ENCODE measurements at places on chromosomes 3 and 15. TPM values are rescaled to one million over a fixed set of nuclear protein-coding genes. Genes with fewer than 3 reads are reported as not detected.

- H3K27me3 ChIP-seq = no peaks in the 10 kb centered on the region
- no peaks in the 10 kb centered on the region for H3K36me3 ChIP-seq
- H3K4me1 ChIP-seq = no peaks in the 10 kb centered on the region
- H3K4me3 ChIP-seq = no peak overlapping the region
- H3K27ac ChIP-seq = no peak overlapping the region
Observed at GRCh38 chr15:98440917-98441316, 207.4 kb upstream of the IGF1R start.

Gene SLC28A1
- total RNA-seq = 0.18 TPM

GRCh38 chr3:66095295-66096001, 56.7 kb upstream of the MAGI1 start:
- no peaks in the 10 kb centered on the region for H3K27me3 ChIP-seq
- no peak overlapping the region for H3K4me3 ChIP-seq
- no peaks in the 10 kb centered on the region for H3K4me1 ChIP-seq
- no peak overlapping the region for H3K27ac ChIP-seq
- no peaks in the 10 kb centered on the region for H3K36me3 ChIP-seq
- no peak for DNase-seq

GRCh38 chr15:90211440-90212143, 10.5 kb downstream of the SEMA4B start:
- H3K36me3 ChIP-seq = peaks cover 11% of the 10 kb centered on the region
- no peaks in the 10 kb centered on the region for H3K27me3 ChIP-seq
- peak overlapping the region; percentile 37 for H3K27ac ChIP-seq
- no peak for DNase-seq
- H3K4me1 ChIP-seq = peaks cover 34% of the 10 kb centered on the region

DNA sequence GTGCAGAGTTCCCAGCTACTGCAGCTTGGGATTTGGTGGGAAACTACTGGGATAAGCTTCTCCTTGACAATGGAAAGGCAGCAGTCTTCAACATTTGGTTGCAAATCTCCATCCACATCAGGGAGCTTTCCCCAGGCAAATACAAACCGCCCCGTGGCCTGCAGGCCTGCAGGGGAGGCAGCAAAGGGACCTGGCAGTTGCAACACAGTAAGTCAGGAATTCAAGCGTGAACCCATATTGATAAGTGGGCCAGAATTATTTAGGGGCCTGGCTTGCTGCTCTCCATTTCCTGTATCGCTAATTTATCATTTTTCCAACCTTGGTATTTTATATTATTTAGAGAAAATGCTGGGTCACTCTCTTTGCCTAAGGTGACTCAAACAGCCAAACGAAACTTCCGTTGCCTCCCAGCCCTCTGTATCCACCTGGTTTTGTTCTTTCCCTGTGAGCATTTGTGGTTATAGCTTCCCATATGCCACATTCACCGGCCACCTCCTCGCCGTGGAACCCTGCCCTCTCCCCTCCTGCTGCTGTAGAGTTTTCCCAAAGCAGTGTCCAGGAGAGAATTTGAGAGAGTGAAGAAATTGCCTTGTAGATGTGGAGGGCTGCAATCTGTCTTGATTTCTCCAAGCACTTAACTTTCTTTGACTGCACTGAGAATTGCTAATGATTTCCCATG, 34.8 kb downstream of the B3GALNT1 start:
- H3K4me1 ChIP-seq = peaks cover 5% of the 10 kb centered on the region
- no peak for DNase-seq
- H3K27ac ChIP-seq = no peak overlapping the region
- H3K27me3 ChIP-seq = no peaks in the 10 kb centered on the region
- no peak overlapping the region for H3K4me3 ChIP-seq

GRCh38 chr3:126525091-126525852, 1.3 kb downstream of the CHST13 start:
- H3K27ac ChIP-seq = no peak overlapping the region
- H3K36me3 ChIP-seq = no peaks in the 10 kb centered on the region
- H3K4me3 ChIP-seq = no peak overlapping the region
- peaks cover 25% of the 10 kb centered on the region for H3K4me1 ChIP-seq

Gene CTXN2
- total RNA-seq = 0.22 TPM

DNA sequence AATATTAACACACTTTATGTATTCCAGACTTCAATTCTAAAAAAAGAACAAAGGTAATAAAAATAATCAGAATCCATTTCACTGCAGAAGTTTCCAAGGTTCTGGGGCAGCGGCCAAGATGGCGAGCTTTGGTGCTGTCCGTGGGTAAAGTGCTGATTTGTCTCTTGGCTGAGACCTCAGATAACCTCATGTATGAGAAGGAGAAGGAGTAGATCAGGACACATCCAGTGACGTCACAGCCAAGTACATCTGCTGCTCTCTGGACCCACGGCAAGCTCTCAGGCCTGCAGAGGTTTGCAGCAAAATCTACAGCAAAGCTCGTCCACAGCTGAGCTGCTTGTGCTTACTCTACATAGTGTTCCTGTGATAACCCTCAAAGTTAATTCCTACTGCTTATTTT, 165.7 kb downstream of the MAGI1 start:
- DNase-seq = peak; percentile 47
- no peaks in the 10 kb centered on the region for H3K36me3 ChIP-seq
- H3K27ac ChIP-seq = no peak overlapping the region

DNA sequence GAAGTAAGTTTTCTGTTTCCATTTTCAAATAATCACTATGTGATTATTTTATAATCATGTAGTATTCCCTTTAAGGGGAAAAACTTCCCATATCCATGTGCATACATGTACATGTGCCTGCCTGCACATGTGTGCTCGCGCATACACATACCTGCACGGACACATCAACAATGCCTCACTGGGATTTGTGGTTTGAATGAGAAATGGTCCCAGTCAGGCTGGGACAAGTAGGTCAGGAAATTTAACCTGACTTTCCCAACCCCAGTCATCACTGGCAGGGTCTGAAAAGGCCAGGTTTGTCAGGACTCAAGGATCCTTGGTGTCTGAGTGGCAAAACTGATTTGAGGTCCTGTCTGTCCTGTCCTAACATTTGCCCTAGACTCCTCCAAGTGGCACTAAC, 109.3 kb upstream of the MRPS22 start:
- H3K4me1 ChIP-seq = no peaks in the 10 kb centered on the region
- no peak overlapping the region for H3K27ac ChIP-seq
- no peak overlapping the region for H3K4me3 ChIP-seq
- no peak for DNase-seq
- H3K27me3 ChIP-seq = no peaks in the 10 kb centered on the region
- H3K36me3 ChIP-seq = no peaks in the 10 kb centered on the region

DNA sequence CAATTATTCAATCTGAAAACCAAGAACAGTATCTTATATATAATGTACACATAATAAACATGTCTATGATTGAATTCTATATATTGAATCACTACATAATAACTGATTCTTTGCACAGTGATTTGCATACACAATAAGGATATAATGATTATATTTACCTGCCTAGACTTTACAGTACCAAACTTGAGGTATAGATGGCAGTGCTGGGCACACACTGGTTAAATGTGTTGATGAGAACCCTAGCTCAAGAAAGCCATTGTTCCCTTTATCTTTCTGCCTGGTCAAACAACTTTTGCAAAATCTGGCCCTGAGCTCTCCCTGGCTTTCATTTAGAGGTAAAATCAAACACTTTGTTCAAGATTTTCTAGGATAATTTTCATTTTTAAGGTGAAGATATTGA, 697.7 kb downstream of the TUSC7 start:
- H3K36me3 ChIP-seq = no peaks in the 10 kb centered on the region
- H3K4me1 ChIP-seq = peaks cover 32% of the 10 kb centered on the region
- no peak for DNase-seq
- no peak overlapping the region for H3K27ac ChIP-seq
- no peak overlapping the region for H3K4me3 ChIP-seq

DNA sequence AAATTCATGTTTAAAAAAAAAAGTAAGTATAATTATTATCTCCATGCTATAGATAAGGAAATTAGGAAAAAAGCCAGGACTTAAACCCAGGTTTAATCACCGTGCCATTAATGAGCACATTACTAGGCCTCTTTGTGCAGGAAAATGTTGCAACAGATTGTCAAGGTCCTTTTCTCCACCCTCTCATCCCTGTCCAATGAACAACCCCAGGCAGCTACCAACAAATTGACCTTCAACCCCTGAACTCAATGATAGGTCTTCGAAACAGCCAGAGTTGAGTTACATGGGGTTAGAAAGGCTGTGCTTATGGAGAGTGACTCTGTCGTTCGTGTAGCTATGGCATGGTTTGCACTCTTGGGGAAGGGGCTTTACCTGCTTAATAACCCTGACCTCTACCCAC, 84.2 kb upstream of the CTNNB1 start:
- no peaks in the 10 kb centered on the region for H3K27me3 ChIP-seq
- no peak overlapping the region for H3K27ac ChIP-seq
- H3K4me3 ChIP-seq = no peak overlapping the region
- no peaks in the 10 kb centered on the region for H3K36me3 ChIP-seq

DNA sequence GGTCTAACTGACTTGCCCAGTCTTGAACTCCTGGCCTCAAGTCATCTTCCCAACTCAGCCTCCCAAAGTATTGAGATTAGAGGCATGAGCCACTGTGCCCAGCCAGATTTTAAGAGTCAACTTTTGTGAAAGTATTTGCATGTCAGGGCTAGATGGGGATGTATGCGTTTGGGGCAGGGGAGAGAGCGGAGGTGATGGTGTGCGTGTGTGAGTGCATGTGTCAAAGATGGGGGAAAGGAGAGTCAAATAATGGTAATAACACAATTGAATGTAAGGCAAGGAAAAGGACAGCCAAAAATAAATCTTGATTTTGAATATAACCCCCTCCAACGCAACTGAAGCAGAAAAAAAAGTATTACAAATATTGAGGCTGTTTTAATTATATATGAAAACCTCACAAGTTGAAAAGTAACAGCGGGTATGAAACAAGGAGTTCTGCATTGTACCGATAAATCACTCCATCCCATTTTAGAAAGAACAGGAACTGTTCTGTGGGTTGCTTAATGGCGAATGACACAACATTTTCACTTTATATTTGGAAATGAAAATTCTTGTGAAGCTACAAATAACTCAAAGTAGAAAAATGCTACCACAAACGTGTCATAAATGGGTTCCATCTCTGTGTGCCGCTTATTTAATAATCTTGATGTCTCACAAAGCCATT, 29.9 kb upstream of the LDHAL6B start:
- H3K27me3 ChIP-seq = no peaks in the 10 kb centered on the region
- H3K36me3 ChIP-seq = no peaks in the 10 kb centered on the region
- H3K4me1 ChIP-seq = peaks cover 10% of the 10 kb centered on the region
- DNase-seq = no peak
- no peak overlapping the region for H3K4me3 ChIP-seq

- H3K27me3 ChIP-seq = no peaks in the 10 kb centered on the region
- DNase-seq = no peak
- no peak overlapping the region for H3K27ac ChIP-seq
- H3K4me3 ChIP-seq = no peak overlapping the region
- H3K4me1 ChIP-seq = no peaks in the 10 kb centered on the region
Observed at GRCh38 chr15:92324101-92324963, 69.3 kb upstream of the ST8SIA2 start.

Gene PSMA4
- 110 TPM for total RNA-seq
